ENCODE measurements at places on chromosomes 11 and 22.
A peak's percentile ranks its signal among the peaks of the same experiment; 100 is the strongest.

- DNase-seq, result no peak
Measured at GRCh38 chr11:126115127-126115495, 52.4 kb upstream of the CDON start.

- no peak for DNase-seq
Measured at GRCh38 chr22:19807161-19807913, 46.8 kb downstream of the TBX1 start.

DNA sequence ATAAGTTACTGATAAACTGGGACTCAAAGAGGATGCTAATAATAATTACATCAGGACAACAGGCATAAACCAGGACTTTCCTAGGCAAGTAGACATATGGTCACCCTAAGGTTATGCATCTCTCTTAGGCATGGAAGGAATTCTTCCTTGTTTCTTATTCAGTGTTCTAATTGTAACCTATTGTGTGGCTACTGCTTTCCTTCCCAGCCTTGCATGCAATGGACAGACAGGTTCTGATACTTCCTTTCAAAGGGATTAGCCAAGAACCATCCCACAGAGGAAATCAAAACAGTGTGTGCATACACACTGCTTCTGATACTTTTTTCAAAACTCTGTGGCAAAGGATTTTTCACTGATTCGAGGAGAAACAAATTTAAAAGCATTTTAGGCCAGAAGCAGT, 48.3 kb downstream of the RRAS2 start:
- DNase-seq, result no peak

GRCh38 chr11:78420255-78420764, 2.7 kb upstream of the GAB2 start:
- peak; percentile 16 for DNase-seq

- no peak for DNase-seq
Measured at GRCh38 chr11:19432370-19433061, 191.8 kb upstream of the E2F8 start.

DNA sequence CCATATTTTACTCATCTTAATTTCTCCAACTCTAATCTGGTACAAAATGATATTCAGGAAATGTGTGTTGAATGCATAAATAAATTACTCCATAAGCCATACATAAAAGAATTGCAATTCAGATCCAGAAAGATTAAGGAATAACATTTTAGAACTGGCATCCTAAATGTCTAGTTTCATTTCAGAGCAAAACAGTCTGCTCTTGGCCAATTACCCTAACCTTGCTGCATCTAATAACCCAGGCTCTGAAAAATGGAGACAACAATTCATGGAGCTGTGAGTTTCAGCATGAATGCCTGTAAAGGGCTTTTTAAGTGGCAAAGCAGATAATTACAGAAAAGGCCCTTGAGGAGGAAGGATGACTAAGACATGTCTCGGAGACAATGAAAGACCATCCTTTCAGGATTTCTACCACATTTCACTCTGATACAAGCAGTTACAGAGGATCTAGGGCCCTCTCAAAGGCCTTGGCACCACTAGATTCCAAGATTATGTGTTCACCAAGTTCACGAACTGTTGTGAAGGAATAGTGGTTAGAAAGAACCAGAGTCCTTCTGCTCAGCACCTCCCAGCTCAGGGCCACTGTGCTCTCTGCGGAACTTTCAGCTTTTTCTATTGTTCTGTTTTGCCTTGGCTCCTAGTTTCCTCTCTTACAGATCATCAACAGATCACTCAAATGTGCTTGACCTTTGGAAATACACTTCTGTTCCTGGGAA, 157.6 kb upstream of the BLID start:
- DNase-seq, result no peak

- no peak for DNase-seq
Measured at GRCh38 chr11:46616551-46617133, 385 bp downstream of the HARBI1 start.

Measured in CD8-positive, alpha-beta memory T cell (primary cell).